Fibroblast of skin of right quadriceps (primary cell): ENCODE measurements at places on chromosomes 5 and 9.

DNA sequence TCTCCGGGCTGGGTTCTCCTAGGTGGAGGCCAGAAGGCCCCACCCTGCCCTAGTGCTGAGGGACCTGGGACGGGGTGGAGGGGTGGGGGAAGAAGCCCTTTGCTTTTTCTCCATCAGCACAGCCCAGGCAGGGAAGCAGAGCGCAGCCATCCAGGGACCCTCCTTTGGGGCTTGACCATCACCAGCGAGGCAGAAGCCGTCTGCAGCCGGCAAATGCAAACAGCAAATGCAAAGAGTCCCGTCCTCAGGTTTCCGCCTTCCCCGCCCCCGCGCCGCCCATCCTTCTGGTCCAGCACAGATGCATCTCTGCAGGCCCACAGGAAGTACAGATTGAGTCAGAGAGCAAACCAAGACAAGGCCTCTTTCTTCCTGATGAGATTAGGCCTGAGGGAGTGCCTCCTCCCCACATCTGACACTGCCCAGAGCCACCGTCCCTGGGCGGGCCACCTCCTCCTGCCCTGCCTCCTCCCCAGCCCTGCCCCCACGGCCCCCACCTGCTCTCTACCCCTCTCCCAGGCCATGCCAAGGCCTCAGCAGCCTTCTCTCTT lies 23.4 kb downstream of the CORO2A start:
- peak; percentile 34 for DNase-seq

- DNase-seq, result no peak
These were observed 3.2 kb downstream of the IFNA8 start for GRCh38 chr9:21412107-21412506.

- peak; percentile 53 for DNase-seq
These were observed 6.1 kb upstream of the PRR16 start for GRCh38 chr5:120457839-120458507.

DNA sequence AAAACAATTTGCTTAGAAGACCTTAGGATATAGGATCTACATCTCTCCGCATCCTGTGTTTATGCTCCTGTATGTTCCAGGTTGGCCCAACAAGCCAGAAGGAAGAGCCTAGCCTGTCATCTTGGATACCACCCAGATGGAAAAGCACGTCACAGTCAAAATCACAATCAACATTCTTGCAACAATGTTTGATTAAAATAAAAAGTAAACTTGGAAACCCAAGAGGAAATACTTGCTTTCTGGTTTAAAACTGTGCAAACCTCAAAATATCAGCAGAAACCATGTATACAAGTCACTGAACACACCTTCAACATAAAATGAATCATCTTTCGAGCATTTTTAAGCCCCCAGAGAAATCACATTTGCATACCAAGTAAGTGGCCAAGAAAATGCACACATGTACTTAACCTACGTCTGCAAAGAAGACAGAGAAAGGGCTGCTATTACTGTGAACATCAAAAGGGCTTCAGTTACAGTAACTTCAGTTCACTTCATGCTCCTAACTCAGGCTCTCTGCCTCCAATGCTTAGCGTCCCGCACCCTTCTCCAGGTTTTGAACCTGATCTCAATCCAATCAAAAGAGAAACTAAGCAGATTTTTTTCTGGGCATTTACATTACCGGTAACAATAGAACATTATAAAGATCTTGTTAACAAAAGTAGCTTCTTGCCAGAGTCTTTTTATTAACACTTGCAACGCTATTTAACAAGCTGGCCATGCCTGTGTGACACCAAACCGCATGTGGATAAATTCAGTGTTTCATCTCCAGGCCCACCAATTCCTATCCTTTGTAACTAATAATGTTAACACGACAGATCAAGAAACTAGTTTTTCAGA lies 1.3 kb downstream of the ENC1 start:
- peak; percentile 65 for DNase-seq

- peak; percentile 66 for DNase-seq
These were observed 122.3 kb downstream of the MARCHF11 start for GRCh38 chr5:16057277-16057676.
